Left kidney (tissue), 8 donors: ENCODE measurements at places on chromosomes 3 and 15. TPM values are rescaled to one million over a fixed set of nuclear protein-coding genes. Genes with fewer than 3 reads are reported as not detected.

DNA sequence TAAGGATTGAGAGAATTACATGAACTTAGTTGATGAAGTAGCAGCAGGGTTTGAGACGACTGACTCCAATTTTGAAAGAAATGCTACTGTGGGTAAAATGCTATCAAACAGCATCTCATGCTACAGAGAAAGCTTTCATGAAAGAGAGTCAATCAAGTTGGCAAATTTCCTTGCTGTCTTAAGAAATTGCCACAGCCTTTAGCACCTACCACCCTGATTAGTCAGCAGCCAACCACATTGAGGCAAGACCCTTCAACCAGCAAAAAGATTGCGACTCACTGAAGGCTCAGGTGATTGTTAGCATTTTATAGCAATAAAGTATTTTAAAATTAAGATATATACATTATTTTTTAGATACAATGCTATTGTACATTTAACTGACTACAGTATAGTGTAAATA is 80.9 kb downstream of the RAP2B start:
- no peak for DNase-seq

DNA sequence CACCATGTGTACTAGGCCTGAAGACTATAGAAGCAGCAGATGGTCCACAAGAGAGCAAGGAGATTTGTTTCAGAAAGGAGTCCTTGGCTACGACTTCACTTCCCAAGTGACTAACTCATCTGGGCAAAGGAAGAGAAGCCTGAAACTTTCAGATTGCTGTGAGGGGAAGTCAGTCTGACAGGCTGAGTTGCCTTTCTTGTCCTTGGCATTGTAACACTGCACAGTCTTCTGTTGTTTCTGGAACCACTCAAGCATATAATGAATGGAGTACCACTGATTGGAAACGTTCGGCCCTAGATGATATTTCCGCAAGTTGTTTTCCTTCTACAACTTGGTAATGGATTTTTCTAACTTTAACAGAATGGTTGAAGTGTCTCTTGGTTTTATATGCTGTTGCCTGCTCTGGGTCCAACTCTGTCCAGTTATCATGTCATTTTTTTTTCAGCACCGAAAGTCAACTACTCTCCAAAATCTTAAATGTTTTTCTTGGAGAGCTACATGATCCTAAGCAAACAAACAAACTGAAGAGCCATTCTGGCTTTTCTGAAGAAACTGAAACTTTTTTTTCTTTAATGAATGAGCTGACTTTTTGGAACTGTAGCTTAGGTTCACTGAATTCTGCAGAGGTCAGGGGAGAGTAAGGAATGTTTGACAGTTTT is 685.7 kb downstream of the MECOM start:
- peak; percentile 29 for DNase-seq

Gene GOLGB1
- polyA plus RNA-seq = 98.7 TPM

- DNase-seq = no peak
Measured at GRCh38 chr15:68314563-68314962, 37.0 kb downstream of the FEM1B start.

Gene ECE2
- polyA plus RNA-seq = not detected

- DNase-seq = no peak
Measured at GRCh38 chr3:112134335-112135124, 1.5 kb upstream of the GCSAM start.
